ENCODE measurements at places on chromosomes 2 and 18. TPM values are rescaled to one million over a fixed set of nuclear protein-coding genes. Genes with fewer than 3 reads are reported as not detected.

Gene ZAP70
- polyA plus RNA-seq = 2.8 TPM

Gene MTLN
- 129 TPM for polyA plus RNA-seq

Gene ADRA2B
- 0.26 TPM for polyA plus RNA-seq

Gene NT5C1B
- polyA plus RNA-seq = not detected

Gene GNAL
- 2.0 TPM for polyA plus RNA-seq

Gene RBM43
- polyA plus RNA-seq = 10.1 TPM

Gene DUSP19
- 3.4 TPM for polyA plus RNA-seq

Gene TRIM54
- 1.4 TPM for polyA plus RNA-seq

Gene KDM3A
- polyA plus RNA-seq = 30.6 TPM

Gene LYPD6B
- polyA plus RNA-seq = not detected

Gene SLC1A4
- polyA plus RNA-seq = 6.9 TPM

Gene FHOD3
- polyA plus RNA-seq = 9.6 TPM

Gene HES6
- 9.4 TPM for polyA plus RNA-seq

Gene ALS2
- 10.1 TPM for polyA plus RNA-seq

Gene SKA1
- polyA plus RNA-seq = not detected

Gene ALPP
- polyA plus RNA-seq = not detected

Gene SCN2A
- 0.15 TPM for polyA plus RNA-seq

Gene MYOM1
- 15.8 TPM for polyA plus RNA-seq

Gene ABCG5
- not detected for polyA plus RNA-seq

Gene ZSWIM2
- not detected for polyA plus RNA-seq

Gene FTCDNL1
- polyA plus RNA-seq = not detected

Gene PPP1R1C
- polyA plus RNA-seq = 1.4 TPM

Gene DPP4
- 0.20 TPM for polyA plus RNA-seq

Gene TACR1
- 0.08 TPM for polyA plus RNA-seq

Gene AGXT
- not detected for polyA plus RNA-seq

Gene CPLX4
- 0.38 TPM for polyA plus RNA-seq

Gene CCBE1
- polyA plus RNA-seq = 0.61 TPM

Gene YIPF4
- polyA plus RNA-seq = 14.9 TPM

Gene AQP12A
- not detected for polyA plus RNA-seq

Gene GCKR
- polyA plus RNA-seq = 0.13 TPM

Gene NBEAL1
- 15.0 TPM for polyA plus RNA-seq

Gene SAG
- polyA plus RNA-seq = not detected

Gene EPB41L3
- polyA plus RNA-seq = 34.4 TPM

Gene CRYGB
- polyA plus RNA-seq = not detected

Gene TMEM198
- 7.4 TPM for polyA plus RNA-seq

Gene GKN1
- polyA plus RNA-seq = 5.1 TPM

Gene UGT1A5
- polyA plus RNA-seq = not detected

Gene CTAGE1
- not detected for polyA plus RNA-seq

Gene CFAP65
- polyA plus RNA-seq = not detected

Gene RPRM
- polyA plus RNA-seq = not detected

Gene STPG4
- not detected for polyA plus RNA-seq

Gene COPS8
- polyA plus RNA-seq = 42.8 TPM

Gene PLCD4
- 1.2 TPM for polyA plus RNA-seq

Gene CDCA7
- polyA plus RNA-seq = 1.5 TPM

Gene MARCHF4
- polyA plus RNA-seq = not detected

Gene LIMS4
- polyA plus RNA-seq = 69.1 TPM

Gene CAPN13
- not detected for polyA plus RNA-seq

Gene STK25
- 261 TPM for polyA plus RNA-seq

Gene DOK6
- 1.2 TPM for polyA plus RNA-seq

Gene CDH2
- polyA plus RNA-seq = 13.9 TPM

Gene ACTG2
- polyA plus RNA-seq = 119 TPM

Gene AP1S3
- 0.50 TPM for polyA plus RNA-seq

Gene SPP2
- polyA plus RNA-seq = not detected

Data from aorta (tissue), 5 donors.